H4 (cell line): ENCODE measurements at places on chromosomes 13 and 19. TPM values are rescaled to one million over a fixed set of nuclear protein-coding genes. Genes with fewer than 3 reads are reported as not detected.

- DNase-seq = peak; percentile 24
These were observed 4.9 kb upstream of the GIPC3 start for GRCh38 chr19:3580156-3580934.

DNA sequence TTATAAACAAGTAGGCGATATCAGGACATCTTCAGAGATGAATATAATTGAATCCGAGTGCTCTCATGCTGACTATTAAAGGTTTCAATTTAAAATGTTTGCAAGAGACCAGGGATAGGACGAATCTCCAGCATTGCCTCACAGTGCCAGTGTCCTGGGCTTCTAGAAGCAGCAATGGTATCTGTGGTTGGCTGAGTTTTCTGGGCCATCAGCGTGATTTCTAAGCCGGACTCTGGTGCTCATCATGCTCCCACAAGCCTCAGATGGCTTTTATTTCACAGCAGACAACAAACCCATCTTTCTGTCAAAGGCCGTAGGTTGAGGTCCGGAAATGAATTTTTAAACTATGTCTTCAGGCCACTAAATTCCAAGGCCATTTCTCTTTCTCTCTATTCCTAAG is 187.7 kb downstream of the FOXO1 start:
- no peak for DNase-seq

Gene HAUS5
- total RNA-seq = 17.2 and 22.7 TPM in 2 replicates

DNA sequence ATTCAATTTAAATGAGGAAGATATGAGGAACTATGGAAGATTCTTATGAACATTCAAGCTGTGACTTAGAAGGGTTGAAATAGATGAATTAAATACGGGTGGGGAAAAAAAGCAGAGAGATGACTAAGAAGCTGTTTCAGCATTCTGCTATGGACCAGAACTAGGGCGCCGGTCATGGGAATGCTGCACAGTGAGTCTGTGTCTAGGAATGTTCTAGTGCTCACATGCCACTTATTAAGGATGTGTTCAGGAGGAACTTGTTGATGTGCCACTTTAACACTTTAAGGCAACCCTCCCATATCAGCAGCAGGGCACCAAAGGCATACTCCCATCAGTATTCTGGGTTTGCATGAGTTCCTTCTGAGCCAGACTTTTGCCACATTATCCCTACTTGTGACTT is 152.1 kb downstream of the POSTN start:
- DNase-seq = no peak

Gene CEACAM19
- 0.23 and 1.0 TPM in 2 replicates for total RNA-seq

Gene UQCR11
- total RNA-seq = 42.2 and 49.7 TPM in 2 replicates
